ENCODE measurements at places on chromosomes 6 and 20.

- no peak for DNase-seq
Observed at GRCh38 chr20:24697411-24697810, 228.0 kb downstream of the SYNDIG1 start.

DNA sequence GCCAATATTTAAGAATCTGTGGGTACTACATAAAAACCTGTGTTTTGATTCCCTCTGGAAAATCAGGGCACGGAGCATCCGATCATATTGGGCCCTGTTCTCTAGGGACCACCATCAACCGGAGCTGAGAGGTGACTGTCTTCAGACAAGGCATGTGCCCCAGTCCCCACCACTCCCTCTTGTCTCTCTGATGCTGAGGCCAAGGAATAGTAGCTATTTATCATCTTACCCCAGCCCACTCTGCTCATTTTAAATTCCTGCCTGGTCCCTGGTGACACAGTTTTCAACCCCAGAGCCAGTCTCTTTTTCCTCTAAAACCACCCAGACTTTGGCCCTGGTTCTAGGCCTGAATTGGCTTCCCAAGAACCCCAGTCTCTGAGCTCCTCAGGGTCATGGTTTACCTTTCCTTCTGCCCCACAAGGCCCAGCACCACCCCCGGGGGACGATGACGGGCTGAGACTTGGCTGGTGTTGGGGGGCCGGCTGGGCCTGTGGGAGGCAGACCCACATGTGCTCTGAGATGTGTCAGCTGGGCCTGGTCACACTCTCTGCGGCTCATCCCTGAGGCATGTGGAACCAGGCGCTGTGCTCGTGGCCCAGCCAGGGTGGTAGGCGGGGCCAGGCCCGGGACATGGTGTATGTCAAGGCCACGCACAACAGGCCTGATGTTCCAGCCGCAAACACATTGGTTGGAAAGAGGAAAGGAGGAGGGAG lies 114.4 kb downstream of the CEBPB start:
- DNase-seq = no peak

DNA sequence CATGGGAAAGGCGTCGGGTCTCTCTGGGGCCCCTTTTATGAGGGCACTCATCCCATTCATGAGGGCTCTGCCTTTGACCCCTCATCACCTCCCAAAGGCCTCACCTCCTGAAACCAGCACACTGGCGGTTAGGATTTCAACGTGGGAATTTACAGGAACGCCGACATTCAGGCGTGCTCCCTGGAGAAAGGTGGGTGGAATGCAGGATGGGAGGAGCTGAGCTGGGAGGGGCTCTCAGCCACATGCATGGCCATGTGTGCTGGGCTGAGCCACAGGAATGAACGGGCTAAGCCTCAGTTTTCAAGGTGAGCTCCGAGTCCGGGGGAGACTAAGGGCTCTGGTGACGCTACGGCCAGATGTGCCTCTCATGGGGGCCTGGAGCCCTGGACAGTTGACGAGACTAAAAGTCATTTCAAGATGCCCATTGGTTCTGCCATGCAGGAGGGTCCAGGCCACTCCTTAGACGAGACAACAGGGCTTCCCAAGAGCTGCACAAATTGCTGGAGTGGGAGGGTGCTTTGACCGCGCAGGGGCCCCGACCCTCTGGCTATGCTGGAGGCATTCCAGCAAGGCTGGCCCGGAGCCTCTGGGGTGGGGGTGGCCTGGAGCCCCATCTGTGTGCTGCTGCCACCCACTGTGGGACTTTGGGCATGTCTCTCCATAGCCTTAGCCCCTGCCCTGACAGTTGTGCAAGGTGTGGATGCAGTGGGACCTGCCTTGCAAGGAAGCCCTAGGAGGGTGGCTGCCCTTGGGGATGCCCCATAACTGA lies 3.8 kb upstream of the ARFGAP1 start:
- DNase-seq = no peak

DNA sequence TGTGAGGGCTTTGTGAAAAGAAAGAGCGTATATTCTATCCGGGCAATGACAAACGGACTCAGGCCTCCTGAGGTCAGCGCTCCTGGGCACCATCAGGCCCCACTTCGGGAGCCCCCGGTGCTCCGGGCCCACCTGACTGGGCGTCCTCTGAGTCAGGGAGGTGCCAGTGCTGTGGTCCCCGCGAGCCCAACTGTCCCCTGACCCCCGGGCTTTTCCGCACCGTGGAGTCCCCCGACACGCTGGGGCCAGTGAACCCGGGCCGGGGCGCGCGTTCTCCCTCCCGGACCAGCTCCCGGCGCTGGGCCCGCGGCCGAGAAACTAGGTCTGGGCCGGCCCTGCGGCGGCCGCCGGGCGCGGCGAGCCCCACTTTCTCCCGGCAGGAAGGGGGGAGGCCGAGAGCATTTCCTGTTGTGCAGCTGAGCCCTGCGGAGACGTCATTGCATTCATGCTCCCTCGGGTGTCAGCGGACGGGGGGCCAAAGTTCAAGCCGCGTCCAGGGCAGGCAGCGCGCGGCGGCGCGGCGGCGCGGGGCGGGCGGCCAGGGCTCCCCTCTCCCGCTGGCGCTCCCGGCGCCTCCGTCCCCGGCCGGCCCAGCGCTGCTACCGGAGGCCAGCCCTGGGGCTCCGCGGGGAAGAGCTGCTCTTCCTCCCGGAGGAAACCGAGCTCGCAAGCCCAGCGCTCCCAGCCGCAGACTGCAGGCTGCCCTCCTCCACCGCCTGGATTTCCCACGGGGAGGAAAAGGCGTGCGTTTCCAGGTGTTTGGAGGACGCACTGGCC lies 18.3 kb downstream of the HIVEP2 start:
- DNase-seq = no peak

- no peak for DNase-seq
Observed at GRCh38 chr20:63854069-63854765, 7.1 kb upstream of the ABHD16B start.

DNA sequence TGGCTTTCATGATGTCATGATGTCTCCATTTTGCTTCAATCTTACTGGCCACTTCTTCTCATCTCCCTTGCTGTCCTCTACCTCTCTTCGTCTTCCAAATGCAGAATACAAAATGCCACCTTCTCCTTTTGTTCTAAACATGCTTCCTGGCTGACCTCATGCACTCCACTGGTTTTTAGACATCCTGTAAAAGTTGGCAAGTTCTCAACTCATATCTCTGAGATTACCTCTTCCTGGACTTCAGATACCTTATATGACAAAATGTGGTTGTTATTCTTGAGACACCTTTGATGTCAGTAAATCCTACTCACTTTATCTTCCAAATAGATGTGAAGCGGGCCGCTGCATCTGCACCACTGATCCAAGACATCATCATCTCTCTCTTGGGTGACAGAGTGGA lies 212.7 kb upstream of the FOXA2 start:
- no peak for DNase-seq

GRCh38 chr6:24974182-24975171 lies 38.7 kb upstream of the RIPOR2 start:
- no peak for DNase-seq

DNA sequence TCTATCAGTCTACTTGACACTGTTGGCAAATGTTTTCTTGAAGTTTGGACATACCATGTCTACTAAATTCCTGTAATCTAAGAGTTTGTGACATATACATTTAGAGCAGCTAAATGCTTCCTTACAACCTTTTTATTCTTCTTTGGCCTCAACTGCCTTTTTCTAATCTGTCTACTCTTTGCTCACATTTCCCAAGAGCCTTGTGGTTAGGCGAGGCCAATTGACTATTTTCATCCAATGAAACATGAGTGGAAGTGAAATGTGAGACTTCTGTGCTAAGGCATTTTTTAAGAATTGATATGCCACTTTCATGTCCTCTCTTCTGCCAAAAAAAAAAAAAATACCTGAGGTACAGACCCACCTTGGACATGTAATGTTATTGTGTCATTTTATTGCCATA lies 158.2 kb upstream of the MCHR2 start:
- DNase-seq = no peak

GRCh38 chr6:85240787-85241385 lies 209.0 kb upstream of the NT5E start:
- DNase-seq = no peak

GRCh38 chr6:36382976-36383375 lies 4.5 kb downstream of the ETV7 start:
- no peak for DNase-seq
